ENCODE measurements at places on chromosomes 1 and 21.

DNA sequence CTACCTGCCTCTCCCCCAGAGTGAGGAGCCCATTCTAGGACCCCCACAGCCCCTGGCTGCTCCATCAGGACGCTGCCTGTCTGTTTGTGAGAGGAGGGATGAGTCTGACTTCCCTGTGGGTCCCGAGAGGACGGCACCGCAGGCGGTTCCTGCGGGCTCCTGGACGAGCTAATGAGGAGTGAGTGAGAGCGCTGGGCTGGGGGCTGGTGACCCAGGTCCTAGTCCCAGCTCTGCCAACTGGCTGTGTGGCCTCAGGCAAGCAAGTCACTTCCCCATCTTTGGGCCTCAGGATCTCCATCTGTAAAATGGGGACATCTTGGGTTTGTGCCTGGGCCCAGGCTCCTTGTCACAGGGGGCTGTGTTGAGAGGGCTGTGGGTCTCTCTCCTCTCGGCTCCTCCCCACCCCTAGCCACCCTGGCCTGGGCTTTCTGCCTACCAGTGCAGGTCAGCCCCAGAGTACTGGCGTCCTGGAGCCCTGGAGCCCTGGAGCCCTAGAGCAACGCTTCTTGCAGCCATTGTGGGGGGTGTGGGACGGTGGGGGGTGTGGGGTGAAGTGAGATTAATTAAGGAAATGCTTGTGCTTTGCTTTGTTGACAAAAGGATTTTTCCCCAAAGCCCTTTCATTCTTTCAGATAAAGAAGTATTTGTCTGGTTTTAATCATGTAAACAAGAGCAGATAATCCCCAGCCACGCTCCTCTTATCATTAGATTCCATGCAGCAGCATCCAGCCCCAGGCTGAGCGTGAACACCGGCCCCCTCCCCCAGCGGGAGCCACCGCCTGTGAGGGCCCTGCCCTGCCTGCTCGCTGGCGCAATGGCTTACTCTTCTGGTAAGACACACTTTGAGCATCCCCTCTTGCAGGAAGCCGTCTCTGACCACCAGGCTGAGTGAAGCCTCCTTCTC lies 26.8 kb downstream of the SLC1A7 start:
- no peak for DNase-seq

DNA sequence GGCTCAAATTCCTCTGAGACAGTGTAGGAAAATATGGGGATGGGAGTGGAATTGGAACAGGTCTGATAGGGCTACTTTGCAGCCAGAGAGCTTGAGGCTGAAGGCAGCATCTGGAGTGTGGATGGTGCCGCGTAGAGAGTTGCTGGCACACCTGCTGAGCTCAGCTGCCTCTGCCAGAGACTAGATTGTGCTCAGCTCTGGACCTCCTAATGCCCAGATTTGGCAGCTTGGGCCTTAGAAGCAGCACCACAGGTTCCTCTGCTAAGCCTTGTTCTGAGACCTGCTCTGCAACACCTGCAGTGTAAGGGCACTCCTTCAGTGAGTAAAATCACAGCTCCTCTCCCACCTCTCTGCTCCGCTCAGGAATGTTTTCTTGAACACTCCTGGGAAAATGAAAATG lies 23.3 kb downstream of the ACOT11 start:
- no peak for DNase-seq

- DNase-seq, result no peak
These were observed 746.5 kb upstream of the CHRM3 start for GRCh38 chr1:238639861-238640260.

- peak; percentile 49 for DNase-seq
These were observed 22.9 kb downstream of the KCNA10 start for GRCh38 chr1:110495926-110496600.

GRCh38 chr1:159835862-159836525 lies 9.3 kb downstream of the SLAMF8 start:
- DNase-seq, result no peak

DNA sequence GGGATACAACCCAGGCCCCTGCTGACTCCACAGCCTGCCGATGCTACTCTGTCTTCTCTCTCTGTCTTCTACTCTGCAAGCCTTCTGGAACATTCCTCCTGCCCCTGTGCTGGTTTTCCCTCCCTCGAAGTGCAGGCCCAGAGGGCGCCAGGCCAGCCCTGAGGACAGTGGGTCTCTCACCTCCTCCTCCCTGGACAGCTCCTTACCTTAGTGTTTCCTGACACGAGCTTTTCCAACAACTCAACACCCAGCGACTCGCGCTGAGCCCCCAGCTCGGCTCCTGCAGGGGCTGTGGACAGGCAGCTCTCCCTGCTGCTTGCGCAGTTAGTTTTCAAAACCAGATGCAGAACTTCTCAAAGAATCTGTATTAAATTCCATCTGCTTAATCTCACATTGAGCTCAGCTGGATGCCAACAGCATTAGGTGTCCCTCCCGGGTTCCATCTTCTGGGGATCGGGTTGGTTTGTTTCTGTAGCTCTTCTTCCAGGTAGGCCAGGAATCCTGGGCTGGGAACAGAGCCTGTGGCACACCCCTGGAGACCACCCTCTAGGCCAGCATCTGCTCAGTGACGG lies 54.2 kb downstream of the PTPRU start:
- DNase-seq, result no peak

DNA sequence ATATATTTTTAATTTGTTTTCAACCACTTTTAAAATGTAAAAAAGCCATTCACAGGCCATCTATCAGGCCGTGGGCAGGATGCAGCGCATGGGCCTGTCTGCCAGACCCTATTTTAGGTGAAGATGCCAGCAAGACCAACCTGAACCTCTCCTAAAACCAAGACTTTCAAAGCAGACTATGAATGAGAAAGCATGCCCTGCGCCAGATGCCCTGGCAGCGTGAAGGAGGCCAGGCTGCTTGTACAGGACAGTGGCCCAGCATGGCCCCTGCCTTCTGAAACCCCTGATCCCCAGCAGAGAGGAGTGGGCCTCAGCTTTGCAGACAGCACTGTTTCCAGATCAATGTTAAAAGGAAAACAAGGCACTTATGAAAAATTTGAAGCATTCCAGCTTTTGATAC lies 31.6 kb downstream of the WDR4 start:
- DNase-seq, result no peak

DNA sequence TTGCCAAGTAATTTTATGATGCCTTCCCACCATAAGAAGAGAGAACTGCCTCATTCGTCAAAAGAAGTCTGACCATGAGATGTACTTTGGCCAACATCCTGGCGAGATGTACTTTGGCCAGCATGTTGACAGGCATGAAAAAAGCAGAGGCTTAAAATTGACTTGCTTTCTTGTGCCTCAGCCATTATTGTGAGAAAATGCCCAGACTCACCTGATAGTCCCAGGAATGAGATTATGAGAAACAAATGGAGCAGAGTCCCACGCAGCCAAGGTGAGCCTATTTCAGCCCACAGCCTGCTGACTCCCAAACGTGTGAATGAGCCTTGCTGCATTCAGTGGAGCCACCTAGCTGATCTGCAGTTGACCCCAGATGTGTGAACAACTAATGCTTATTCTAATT lies 43.5 kb upstream of the ZNF644 start:
- no peak for DNase-seq

- DNase-seq, result no peak
These were observed 5.9 kb downstream of the MAP7D1 start for GRCh38 chr1:36161641-36162531.

GRCh38 chr1:116485071-116485735 lies 85.6 kb downstream of the CD58 start:
- peak; percentile 58 for DNase-seq

DNA sequence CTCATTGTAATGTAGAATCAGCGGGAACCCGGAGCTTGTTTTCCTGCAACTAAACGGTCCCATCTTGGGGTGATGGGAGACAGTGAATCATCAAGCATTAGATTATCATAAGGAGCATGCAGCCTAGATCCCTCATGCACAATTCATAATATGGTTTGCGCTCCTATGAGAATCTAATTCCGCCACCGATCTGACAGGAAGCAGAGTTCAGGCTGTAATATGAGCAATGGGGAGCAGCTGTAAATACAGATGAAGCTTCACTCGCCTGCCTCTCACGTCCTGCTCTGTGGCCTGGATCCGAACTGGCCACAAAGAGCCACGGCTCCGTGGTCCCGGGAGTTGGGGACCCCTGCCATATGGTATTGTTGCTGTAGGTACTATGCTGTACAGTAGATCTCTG lies 1.6 kb downstream of the IFI44 start:
- DNase-seq, result peak; percentile 36

GRCh38 chr1:23801876-23802275 lies 1.3 kb upstream of the GALE start:
- no peak for DNase-seq

GRCh38 chr1:10761503-10762152 lies 34.8 kb downstream of the CASZ1 start:
- DNase-seq, result no peak

DNA sequence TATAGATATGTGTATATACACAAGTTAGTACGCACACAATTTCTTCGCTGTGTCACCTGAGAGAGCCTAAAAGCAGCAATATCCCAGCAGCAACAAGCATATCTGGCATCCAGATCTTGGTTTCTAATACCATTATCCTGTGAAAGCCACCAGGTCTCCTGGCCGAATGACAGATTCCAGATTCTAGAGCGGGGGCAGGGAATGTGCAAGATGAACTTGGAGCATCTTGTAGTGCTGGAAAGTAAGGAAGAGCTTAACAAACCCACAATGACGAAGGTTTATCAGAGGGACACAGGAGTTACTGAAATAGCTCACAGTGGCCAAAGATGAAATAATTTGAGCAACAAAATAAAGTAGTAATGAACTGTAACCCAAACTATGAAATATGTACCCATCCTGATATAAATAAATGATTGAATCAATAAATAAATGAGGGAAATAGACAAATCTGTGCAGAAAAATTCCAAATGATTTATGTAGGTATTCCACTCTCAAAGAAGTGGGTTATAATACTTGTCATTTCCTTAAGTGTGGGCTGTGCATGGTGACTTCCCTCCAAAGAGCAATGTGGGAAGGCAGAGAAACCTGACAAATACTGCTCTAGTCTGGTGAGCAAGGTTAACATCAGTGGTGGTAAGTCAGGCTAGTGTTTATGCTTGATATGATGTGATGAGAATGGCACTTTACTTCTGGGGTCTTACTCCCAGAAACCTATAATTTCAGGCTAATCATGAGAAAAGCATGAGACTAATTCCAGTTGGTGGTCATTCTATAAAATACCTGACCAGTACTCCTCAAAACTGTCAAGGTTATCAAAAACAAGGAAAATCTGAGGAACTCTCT lies 67.9 kb downstream of the LRRC8D start:
- no peak for DNase-seq

- no peak for DNase-seq
These were observed 157.7 kb downstream of the ROR1 start for GRCh38 chr1:63931468-63931867.

DNA sequence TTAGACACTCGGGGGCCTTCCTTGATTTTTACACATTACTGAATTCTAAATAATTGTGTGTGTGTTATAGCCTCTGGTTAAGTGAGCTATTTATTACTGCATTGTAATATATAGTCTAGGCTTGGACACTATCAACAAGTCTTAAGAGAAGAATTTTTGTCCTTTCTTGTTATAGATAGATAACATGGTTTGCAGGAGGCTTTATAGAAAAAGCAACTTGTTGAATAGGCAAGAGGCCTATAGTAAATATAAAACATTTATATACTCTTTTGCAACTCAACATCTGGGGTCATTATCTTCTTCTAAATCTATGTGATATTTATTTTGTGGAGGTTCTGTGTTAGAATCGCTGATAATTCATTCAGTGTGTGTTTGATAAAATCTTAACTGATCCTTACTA lies 293.8 kb downstream of the NFIA start:
- DNase-seq, result no peak

GRCh38 chr1:239976130-239976968 lies 115.3 kb upstream of the FMN2 start:
- DNase-seq, result peak; percentile 39

- DNase-seq, result no peak
These were observed 117.9 kb downstream of the LRIG2 start for GRCh38 chr1:113190930-113191329.

DNA sequence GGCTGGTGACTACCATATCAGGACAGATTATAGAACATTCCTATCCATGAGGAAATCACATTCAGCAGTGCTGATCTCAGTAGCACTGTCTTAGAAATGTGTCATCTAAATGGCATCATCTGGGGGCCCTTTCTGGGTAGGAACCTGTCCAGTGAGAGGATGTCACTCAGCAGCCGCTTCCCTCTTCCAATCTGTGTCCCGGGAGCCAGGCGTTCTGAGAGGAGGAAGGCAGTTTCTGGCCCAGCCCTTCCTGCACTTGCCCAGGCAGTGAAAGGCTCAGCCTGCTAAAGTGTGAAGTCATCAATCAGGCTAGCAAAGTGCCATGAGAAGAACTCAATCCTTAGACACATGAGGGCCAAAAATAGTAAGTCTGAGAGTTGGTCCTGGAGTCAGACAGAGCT lies 25.6 kb downstream of the RAB4A start:
- no peak for DNase-seq

- no peak for DNase-seq
These were observed 290.4 kb upstream of the PLXNA2 start for GRCh38 chr1:208534599-208534897.

- no peak for DNase-seq
These were observed 19.4 kb upstream of the S100A2 start for GRCh38 chr1:153585006-153585405.

DNA sequence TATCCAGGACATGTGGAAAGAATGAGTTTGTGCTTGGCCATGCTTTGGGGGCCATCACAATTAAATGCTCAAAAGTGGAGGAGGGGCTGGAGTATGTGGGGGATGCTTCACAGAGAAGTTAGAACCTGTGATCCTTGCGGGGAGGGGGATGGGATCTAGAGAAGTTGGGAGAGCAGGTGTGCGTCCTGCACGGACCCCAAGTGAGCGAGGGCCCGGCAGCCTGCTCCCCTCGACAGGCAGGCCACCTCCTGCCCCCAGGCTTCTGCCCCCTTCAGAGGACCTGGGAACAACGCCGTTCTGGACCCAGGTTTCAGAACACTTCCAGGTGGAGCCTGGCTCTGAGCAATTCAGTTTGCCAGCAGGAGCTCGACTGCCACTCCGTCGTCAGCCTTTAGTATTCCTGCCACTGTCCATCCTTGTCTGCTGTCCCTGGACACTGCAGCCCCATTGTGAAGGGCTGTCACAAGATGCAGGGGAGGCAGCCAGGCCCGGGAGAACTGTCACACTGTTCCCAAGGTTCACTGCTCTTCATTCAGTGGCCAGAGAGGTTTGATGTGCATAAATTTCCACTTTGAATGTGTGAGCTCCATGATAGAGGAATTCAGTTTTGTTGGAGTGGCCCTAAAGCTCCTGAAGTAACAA lies 112.2 kb downstream of the DHRS3 start:
- no peak for DNase-seq

- DNase-seq, result no peak
These were observed 48.8 kb upstream of the RAB4A start for GRCh38 chr1:229222081-229222480.
